Stimulated activated CD8-positive, alpha-beta memory T cell treated with anti-CD3 and anti-CD28 coated beads, Interleukin-4, amount 100 ng/mL, for 1 hour (primary cell): ENCODE measurements at places on chromosomes 16 and 17.

- DNase-seq = no peak
Observed at GRCh38 chr17:51120357-51120738, 320 bp downstream of the SPAG9 start.

DNA sequence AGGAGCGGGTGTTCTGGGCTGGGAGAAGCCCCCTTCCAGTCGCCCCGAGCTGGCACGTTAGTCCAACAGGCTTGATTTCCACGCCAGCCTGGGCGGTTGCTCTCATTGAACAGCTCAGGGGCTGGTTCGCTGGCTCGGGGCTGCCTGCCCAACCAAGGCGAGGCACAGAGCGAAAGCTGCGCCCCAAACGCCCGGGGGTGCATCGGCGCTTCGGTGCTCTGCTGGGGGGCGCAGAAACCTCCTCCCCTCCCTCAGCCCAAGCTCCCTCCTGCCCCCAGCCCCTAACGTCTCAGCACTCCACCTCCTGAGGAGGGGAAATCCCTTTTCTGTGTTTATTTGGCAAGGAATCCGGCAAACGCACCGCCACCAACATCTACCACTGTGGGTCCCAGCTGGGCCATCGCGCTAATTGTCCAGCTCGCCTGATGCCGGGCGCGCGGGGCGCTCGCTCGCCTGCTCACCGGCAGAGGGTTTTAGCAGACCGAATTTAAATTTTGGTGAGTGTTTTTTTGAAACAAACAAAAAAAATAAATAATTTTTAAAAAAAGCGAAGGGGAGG, 29.5 kb upstream of the RBFOX1 start:
- no peak for DNase-seq

- no peak for DNase-seq
Observed at GRCh38 chr17:34249061-34249460, 6.0 kb upstream of the CCL2 start.

GRCh38 chr16:31074814-31075183, 577 bp downstream of the ZNF646 start:
- no peak for DNase-seq

DNA sequence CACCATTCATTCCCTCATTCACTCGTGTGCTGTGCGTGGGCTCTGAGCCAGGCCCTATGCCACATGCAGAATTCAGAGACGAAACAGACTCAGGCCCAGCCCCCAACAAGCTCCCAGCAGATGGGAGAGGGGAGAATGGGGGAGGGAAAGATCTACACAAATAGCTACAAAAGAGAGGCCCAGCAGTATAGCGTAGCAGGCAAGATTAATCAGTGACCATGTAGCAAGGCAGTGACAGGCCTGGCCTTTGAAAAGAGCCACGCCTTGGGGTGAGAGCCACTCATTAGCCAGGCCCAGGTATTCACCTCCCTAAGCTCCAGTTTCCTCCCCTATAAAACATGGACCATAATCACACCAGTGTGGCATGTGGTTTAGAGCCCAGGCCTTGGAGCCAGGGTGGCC, 16.4 kb upstream of the KRT19 start:
- DNase-seq = no peak

DNA sequence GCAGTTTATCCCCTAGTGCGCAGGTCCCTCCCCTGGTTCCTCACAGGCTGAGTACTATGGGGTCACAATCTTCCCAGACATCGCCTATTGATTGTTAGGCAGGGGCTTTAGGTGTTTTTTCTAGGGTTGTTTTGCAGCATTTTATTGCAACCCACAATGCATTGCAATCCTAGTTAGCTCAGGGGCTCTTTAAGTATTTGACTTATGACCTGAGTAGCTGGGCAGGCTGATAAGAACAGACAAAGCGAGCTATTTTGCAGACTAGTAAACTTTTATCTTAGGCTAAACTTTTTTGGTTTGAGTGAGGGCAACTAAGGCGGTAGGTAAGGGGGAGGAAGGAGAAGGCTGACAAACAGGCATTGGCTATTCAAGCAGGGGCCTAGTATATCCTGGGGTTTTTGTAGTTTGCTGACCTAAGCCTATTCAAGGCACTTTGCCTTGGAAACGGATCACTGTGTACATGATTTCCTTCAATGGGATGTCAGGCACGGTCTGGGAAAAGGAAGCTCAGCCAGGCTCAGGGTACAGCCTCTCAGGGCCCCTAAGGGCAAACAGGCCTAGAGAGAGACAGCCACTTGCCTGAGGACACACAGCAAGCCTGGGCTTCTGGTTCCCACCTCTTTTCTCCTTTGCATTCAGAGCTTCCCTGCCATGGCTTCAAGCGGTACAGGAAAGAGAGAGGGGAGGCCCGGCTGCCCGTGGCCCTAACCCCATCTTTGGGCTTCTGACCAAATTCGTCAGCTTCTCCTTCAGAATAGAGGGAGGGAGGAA, 6.4 kb downstream of the DRC7 start:
- no peak for DNase-seq

GRCh38 chr17:2138761-2139160, 83.9 kb downstream of the HIC1 start:
- DNase-seq = no peak

GRCh38 chr16:27474041-27474440, 72.1 kb downstream of the IL21R start:
- no peak for DNase-seq

DNA sequence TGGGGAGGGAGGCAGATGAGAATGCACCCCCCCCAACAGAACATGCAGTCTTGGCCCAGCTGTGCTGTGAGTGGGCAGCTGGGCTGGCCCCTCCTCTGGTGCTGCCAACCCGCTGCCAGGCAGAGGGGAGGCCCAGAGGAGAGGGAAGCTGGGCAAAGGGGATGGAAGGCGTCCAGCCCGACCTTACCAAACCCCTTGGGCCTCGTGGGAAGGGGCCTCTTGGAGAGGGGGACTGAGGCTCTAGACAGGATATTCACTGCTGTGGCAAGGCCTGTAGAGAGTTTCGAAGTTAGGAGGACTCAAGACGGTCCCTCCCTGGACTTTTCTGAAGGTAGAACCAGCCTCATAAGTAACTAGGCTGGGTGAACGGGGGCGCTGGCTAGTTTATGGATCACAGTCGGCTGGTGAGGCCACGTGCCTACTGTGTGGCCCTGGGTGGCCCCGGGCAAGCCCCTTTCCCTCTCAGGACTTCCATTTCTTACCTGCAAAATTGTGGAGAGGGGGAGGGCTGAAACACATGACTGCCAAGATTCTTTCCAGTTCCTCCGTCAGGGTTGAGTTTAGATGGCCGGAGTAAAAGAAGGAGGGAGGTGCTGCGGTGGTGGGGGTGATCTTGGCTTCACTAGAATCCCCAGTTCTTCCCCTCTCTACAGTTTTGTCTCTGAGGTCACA, 857 bp upstream of the STAT5A start:
- no peak for DNase-seq

DNA sequence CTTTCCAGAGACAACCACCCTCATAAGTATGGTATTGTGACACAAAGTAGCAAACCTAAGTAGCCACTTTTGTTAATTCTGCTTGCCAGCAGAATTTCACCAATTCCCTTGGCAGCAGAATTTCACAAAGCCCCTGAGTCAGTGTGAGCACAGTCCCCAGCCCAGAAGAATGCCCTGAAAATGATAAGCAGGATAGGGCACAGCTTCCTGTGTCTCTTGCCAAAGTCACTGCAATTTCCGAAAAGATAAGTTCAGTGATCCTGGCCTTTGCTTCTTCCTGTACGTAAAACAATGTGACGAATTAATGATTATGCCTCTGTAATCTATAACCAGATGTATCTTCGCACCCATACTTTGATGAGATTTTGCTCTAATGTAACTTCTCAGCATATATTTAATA, 16.0 kb upstream of the WIPF2 start:
- no peak for DNase-seq

DNA sequence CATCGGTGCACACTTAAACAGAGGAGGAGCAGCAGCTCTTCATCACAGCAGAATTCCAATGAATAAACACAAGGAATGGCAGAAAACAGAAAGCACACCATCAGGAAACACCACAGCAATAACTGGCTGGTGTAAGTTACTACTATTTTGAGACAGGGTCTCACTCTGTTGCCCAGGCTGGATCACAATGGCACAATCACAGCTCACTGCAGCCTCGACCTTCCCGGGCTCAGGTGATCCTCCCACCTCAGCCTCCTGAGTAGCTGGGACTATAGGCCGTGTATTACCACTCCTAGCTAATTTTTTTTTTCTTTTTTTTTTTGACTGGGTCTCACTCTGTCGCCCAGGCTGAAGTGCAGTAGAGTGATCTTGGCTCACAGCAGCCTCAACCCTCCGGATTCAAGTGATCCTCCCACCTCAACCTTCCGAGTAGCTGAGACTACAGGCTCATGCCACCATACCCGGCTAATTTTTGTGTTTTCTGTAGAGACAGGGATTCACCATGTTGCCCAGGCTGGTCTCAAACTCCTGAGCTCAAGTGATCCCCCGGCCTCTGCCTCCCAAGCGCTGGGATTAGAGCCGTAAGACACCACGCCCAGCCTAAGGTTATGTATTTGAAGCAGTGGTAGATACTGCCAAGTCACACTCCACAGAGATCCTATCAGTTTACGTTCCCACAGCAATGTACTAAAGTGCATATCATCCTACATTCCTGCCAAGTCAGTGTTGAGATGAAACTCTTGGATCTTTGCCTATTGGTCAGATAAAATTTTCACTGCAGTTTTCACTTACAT, 20.7 kb downstream of the TRAP1 start:
- no peak for DNase-seq

DNA sequence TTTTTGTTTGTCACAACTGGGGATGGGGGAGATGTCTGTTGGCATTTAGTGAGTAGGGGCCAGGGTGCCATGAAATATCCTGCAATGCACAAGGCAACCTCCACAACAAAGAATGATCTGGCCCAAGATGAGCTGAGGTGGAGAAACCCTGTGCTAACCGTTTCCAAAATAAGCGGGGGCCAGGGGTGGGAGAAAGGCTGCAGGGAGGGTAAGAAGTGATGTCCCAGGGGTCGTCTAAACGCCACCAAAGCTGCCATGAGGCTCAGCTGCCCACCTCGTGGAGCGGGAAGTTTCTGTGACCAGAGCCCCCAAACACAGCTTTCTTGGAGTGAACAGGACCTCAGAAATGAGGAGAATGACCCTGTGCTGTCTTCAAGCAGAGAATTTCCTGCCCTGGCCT, 76.5 kb upstream of the CDH5 start:
- no peak for DNase-seq

DNA sequence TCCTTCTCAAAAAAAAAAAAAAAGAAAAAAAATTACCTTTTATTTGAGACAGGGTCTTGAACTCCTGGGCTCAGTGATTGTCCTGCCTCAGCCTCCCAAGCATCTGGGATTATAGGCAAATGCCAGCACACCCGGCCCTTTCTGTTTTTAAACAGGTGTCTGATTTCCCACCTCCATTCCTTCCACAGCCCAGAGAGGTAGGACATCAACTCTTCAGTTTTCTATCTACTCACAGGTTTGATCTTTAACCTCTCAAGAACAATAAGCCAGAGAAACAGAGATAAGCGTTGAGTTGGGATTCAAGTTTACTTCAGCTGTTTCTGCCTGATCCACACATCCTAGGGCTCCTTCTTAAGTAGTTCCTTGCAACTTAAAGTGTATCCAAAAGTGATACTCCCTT, 41.5 kb upstream of the TEX2 start:
- DNase-seq = no peak

GRCh38 chr16:83826146-83826913, 18.6 kb downstream of the HSBP1 start:
- DNase-seq = peak; percentile 52

GRCh38 chr16:27334838-27335237, 21.1 kb downstream of the IL4R start:
- no peak for DNase-seq

GRCh38 chr17:47715669-47716325, 17.2 kb upstream of the TBX21 start:
- DNase-seq = no peak

DNA sequence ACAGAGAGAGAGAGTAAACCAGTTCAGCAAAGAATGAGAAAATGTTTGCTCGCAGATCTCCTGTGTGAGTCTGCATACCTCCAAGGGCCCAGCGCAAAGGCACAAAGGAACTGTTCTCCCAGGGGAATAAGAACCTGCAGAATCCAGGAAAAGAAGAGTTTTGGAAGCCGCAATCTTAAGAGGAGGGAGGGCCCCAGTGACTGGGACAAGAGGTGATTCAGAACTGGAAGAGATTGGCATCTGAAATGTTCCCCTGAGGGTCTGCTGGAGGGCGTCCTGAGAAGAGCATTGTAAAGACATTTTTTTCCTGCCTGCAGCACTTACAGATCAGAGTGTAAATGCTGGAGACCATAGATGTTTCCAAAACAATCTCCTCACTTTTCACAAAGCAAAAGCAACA, 6.1 kb downstream of the ATMIN start:
- DNase-seq = no peak
